Stomach (tissue), 19 donors: ENCODE measurements at places on chromosomes 5 and 9. TPM values are rescaled to one million over a fixed set of nuclear protein-coding genes. Genes with fewer than 3 reads are reported as not detected.

DNA sequence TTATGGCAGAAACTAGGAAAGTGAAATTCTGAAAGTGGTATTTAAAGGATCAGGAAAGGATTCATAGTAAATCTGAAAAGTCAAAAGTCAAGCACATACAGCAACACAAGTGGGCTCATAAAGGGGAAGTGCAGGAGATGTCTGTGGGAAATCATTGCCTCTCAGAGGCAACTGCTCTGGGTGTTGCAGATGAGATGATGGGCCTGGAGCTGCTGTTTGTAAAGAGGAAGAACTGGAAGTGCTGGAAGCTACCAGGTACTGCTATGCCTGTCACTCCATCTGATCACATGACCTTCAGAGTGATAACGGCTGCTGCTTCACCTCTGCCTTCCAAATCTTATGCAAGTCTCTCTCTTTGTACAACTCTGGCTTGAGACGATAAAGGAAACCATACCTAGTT, 55.9 kb downstream of the ADRB2 start:
- DNase-seq: no peak

SLC6A18 gene
- total RNA-seq: not detected

GRCh38 chr9:116350213-116350612, 196.6 kb downstream of the PAPPA start:
- no peak for DNase-seq

DNA sequence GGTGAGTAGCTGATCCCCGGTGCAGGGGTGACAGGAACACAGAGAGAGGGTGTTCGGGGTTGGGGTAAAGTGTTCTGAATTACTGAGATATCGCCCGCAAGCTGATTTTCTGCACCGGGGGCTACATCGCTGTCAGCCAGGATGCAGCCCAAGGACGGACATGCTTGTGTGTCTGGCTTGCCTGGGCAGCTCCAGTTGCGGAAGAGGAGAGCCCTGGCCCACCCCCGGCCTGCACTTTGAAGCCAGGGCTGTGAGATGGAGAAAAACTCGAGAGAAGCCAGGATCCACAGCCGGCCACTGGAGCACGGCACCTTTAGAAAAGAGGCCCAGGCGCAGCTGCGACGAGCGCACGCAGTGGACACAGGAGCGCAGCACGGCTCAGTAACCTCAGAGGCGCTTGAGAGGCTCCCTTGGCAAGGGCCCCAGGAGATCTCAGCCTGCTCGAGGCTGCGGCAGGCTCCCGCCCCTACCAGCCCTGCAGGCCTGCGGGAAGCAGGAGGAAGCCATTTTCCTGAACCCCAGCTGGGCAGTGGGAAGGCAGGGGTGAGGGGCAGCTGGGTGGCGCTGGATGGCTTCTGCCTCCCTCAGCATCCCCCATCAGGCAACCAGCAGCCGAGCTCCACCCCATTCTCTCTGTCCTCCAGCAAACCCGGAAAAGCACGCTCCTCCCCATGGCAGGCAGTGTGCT, 59.2 kb downstream of the C9orf50 start:
- peak; percentile 55 for DNase-seq

GRCh38 chr5:94473936-94474335, 144.5 kb downstream of the KIAA0825 start:
- no peak for DNase-seq

CCIN gene
- 0.45 TPM for total RNA-seq

CDK5RAP2 gene
- total RNA-seq: 32.3 TPM
